GM20000 (cell line): ENCODE measurements at places on chromosomes 4 and X.

DNA sequence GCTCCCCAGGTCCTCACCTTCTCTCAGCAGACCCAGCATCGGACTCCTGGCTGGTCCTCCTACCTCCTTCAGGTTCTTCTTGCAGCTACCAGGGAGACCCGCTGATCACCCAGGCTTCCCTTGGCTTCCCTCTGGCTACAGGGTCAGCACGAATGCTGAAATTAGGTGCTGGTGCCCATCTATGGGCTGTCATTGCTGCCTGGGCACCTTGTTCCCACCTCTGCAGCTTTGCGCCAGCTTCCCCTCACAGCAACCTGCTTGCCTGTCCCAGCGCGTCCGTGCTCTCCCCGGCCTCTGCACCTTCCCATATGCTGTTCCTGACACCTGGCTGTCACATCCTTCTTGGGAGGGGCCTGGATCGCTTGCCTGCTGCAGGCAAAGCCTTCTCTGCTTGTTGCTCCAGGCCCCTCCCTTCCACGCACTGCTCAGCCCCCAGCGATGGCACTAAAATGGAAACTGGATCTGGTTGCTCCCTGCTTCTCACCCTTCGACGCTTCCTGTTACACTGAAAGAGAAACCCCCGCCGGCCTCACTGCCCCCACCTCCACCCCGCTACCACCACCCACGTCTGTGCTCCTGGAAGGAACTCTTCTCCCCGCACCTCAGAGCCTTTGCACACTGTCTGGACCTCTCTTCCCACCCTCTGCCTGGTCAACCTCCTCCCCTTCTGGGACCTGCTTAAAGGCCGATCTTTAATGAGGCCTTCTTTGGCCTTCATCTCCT lies 22.2 kb downstream of the C4orf50 start:
- no peak for DNase-seq

DNA sequence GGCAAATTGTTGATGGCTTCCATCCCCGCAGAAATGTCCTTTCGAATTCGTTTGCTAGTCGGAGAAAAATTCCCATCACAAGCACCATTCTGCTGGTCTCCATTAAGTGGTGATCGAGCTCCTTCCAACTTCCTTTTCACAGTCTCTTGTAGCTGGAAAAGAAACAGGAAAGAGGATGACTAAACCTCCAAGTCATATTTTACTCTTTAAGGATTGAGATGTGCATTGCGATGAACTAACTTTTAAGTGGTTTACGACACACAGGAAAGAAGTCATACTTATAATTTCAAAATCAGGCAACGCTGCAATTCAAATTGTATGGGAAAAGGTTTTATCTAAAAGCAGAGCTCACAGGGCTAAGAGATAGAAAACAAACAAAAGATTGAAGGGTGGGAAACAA lies 225.2 kb downstream of the MGST2 start:
- DNase-seq: no peak

- no peak for DNase-seq
Observed at GRCh38 chrX:75596178-75596577, 73.3 kb upstream of the ZDHHC15 start.

DNA sequence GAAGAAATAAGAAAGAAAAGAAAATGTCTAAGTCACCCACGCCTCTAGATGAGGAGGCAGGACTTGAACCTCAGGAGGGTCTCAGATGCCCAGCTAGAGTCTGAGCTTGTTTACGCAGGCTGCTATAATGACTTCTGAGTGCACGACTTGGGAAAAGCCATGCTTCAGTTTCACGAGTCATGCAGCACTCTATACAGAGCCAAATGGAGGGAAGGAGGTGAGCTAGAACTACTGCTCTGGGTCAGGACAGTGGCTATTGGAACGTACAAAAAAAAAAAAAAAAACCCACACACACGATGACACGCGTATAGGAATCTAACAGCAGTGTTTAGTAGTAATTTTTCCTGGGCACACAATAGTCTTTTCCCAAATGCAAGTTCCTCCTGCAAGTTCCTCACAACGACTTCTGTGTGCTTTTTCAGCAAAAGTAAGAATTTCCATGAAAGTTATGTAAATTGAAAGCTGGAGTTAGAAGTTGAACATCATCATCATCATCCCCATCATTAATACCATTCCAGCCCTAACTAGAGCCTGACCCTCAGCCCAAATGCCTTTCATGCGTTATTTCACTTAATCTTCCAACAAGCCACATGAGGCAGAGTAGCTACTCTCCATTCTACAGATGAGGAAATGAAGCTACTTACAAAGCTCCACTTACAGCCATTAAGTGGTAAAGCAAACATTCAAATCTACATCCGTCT lies 36.6 kb downstream of the IRF2 start:
- DNase-seq: no peak

GRCh38 chrX:40414335-40414734 lies 166.4 kb upstream of the ATP6AP2 start:
- no peak for DNase-seq

GRCh38 chrX:42602566-42602965 lies 175.4 kb downstream of the PPP1R2C start:
- no peak for DNase-seq

DNA sequence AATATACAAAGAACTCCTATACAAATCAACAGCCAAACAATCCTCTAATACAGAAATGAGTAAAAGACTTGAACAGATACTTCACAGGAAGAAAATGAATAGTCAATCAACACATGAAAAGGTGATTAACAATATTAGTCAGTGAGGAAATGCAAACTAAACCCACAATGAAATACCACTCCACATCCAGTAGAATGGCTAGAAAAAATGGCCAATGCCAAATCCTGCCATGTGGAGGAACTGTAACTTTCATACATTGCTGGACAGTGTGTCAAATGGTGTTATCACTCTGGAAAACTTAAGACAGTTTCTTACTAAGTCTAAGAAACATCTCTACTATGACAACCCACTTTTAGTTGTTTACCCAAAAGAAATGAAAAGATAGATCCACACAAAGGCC lies 59.5 kb downstream of the NSG1 start:
- no peak for DNase-seq

GRCh38 chr4:117156806-117157205 lies 71.4 kb upstream of the TRAM1L1 start:
- DNase-seq: no peak

DNA sequence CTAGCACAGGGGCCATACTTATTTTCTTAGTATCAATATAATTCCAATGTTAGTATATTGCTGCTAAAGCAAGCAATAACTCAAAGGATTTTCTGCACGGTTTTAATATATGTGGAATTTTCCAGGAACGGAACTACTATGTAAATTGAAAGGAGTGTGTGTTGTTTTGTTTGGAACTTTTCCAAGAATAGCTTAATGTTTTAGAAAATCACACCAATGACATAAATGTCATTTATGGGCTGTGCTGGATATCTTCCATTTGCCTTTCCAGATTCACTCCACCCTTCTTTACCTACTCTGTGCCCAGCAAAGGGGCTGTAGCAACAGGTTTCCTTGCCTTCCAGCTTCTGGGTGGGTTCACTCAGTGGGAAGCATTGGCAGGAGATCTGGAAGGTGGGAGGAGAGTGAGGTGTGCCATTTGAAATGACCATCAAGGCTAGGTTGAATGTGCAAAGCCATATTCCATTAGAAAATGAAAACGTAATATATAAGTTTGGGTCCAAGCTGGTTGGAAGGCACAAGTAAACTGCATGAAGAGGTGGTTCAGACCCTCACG lies 25.2 kb upstream of the ZFX start:
- no peak for DNase-seq

DNA sequence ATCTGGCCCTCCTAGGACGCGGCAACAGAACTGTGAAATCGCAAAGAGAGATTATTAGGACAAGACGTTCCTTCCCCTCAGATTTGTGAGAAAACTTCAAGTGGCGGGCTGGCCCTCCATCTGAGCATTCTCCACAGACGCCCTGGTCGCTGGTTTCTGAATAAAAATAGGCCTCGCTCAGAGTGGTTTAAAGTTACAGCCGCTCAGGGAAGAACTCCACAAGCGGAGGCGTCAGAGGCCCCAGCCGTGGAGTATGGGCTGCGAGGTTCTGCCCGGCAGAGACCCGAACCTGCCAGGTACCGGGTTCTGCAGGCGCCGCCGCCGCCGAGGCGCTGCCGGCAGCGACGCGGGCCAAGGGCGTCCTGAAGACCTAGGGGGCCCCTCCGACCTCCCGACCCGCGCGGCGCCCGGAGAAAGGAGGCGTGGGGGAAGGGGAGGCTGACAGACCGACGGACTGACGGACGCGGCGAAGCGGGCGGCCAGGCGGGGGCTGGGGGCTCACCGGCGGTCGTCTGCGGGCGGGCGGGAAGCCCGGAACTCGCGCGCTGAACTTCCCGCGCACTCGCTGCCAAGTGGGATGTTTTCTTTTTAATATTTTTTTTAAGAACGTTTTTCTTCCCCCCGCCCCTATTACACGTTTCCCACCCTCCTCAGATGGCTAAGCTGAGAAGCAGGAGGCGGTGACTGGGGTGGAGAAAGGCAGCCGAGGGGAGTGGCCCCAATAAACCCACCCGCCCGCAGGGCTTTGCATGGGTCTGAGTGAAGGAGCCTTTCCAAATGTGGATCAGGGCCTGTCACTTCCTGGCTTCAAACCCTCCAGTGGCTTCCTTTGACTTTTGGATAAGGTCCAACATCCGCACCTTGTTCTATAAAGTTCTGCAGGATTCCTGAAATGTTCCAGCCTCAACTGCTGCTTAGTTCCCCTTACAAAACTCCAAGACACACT lies at the start of gene PABPC4L:
Gene PABPC4L, minus strand, starts transcription at position 574 of the 946 bp plus-strand sequence. CDS start 770 bp downstream, outside the sequence.
- DNase-seq: no peak

- DNase-seq: no peak
Observed at GRCh38 chr4:52241916-52242315, 190.8 kb downstream of the SPATA18 start.

- DNase-seq: no peak
Observed at GRCh38 chrX:70166601-70167590, 10.4 kb upstream of the DGAT2L6 start.

- no peak for DNase-seq
Observed at GRCh38 chr4:183540410-183541009, 35.7 kb downstream of the ING2 start.

GRCh38 chr4:104726002-104726401 lies 231.3 kb upstream of the CXXC4 start:
- no peak for DNase-seq
